ENCODE measurements at places on chromosomes 5 and 9.

DNA sequence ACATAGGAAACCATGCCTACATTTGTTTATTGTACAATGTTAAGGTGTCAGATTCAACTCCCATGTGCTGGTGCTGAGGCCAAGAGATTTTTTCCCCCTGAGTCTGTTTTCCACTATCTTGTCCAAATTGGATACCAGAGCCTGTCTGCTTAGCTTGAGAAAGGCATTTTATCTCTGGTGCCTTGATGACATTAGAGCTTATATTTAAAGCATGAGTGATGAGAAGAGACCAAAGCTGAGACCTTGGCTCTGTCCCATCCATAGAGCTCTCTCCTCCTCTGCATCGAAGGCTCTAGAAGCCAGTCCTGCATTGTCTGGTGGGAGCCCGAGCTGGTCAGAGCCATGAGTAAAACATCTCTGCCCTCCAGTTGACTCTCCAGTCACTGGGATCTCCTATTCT is 10.4 kb upstream of the PPP2CA start:
- no peak for DNase-seq

GRCh38 chr5:94796586-94796985 is 178.1 kb downstream of the SLF1 start:
- DNase-seq = no peak

DNA sequence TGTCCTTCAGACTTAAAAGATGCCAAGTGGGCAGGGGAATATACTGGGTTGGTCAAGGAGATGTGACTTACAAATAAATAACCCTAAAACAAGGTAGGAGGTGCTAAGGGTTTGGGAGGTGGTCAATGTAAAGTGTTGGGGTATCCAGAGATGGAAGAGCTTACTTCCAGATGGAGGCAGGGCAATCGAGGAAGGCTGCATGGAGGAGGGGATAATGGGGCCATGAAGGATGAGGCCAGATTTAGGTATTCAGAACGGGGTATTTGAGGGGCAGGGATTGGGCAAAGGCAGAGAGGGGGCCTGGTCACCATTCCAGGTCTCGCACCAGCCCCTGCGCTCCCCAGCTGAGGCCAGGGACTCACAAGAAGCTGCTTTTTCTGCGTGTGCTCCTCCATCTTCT is 57.9 kb upstream of the FBXW11 start:
- DNase-seq = no peak

GRCh38 chr9:98657897-98658296 is 50.8 kb downstream of the GABBR2 start:
- DNase-seq = no peak

DNA sequence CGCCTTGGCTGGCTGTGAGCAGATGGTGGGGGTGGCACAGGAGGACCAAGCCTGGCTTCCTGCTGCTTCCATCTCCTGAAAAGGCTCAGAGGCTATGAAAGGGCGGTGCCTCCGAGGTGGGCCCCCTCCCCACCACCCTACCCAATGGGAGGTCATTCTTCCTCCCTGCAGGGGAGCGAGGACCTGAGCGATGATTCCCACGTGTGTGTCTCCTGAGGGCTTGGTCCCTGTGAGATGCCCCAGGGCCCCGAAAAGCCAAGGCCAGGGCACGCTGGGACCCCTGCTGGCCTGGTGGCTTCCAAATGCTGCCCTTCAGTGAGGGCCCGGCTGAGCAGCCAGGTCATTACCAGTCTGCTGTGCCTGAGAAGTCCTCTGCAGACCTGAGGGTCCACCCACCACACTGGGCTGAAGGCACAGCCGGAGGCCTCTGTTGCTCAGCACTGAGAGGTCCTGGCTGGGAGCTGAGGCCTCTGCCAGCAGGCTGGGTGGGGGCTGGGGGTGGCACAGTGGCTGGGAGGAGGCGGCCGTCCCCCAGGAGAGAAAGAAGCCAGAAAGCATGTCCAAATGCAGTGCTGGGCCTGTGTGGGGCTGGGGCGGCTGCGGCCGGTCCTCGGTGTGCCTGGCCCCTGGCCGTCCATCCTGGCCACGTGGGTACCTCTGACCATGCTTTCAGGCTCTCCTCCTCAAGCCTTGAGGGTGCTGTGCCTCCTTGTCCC is 14.0 kb upstream of the SLC6A19 start:
- no peak for DNase-seq

- no peak for DNase-seq
These were observed 54.9 kb upstream of the ZSWIM6 start for GRCh38 chr5:61277190-61277589.

- no peak for DNase-seq
These were observed 17.4 kb upstream of the TMEM174 start for GRCh38 chr5:73155271-73156222.

GRCh38 chr5:149415066-149415967 is 36.2 kb upstream of the IL17B start:
- no peak for DNase-seq

- no peak for DNase-seq
These were observed 113.2 kb downstream of the SLC12A2 start for GRCh38 chr5:128196791-128197190.

DNA sequence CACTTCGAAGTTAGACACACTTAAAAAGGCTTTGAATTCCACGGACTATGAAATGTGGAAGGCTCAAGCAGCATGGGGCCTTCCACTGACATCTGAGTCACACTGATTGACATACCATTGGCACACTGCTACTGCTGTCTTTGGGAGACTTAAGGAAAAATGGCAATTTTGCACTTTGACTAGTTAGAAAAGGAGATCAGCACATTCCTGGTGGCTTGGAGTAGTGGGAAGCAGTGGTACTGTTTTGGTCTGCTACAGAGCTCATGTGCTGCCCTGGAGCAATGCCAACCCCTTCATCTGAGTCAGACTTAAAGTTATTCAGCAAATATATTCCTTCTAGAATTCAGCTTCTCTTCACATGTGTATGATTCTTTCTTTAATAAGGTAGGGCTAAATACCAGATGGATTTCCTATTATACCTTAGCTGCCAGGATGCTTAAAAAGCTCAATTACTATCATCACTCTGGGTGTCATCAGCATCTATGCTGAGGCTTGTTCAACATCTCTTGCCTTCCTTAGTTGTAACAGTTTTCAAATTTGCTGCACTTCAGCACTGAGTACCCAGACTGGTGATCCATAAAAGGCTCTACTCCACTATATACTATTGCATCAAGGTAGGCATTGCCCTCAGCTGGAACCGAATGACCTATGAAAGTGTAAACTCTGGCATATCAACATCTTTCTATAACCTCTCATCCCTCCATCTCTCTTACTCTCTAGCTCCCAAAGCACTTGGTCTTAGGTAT is 42.3 kb upstream of the MOCS2 start:
- no peak for DNase-seq

Data from neural crest cell (in vitro differentiated cells).